ENCODE measurements at places on chromosomes 3 and 15. TPM values are rescaled to one million over a fixed set of nuclear protein-coding genes. Genes with fewer than 3 reads are reported as not detected.

Gene SAMMSON
- not detected for polyA plus RNA-seq

Gene EXD1
- not detected for polyA plus RNA-seq

Gene PRR20G
- not detected for polyA plus RNA-seq

Gene RASGRP1
- 17.7 TPM for polyA plus RNA-seq

Gene CCDC54
- not detected for polyA plus RNA-seq

Gene MBD4
- polyA plus RNA-seq = 89.7 TPM
